Trophoblast cell (in vitro differentiated cells and primary cell): ENCODE measurements at places on chromosomes 12 and 14.

DNA sequence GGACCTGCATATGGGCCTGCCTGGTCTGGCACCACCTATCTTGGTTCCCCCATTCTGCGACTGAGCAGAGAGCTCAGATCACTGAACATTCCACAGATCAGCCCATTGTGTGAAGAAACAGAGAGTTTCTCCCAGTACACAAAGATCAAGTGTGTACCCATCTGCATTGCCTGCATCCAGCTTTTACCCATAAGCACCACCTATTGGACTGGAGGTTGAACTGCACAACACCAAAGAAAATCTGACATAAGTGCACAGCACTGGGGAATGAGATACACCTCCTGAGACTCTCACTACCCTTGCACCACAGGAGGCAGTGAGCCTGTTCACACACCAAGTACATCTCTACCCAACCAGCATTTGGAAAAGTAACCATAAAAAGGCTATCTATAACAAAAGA, 362.6 kb upstream of the CLEC14A start:
- DNase-seq, result no peak

- no peak for DNase-seq
These were observed 842.1 kb downstream of the AACS start for GRCh38 chr12:125907351-125907750.

DNA sequence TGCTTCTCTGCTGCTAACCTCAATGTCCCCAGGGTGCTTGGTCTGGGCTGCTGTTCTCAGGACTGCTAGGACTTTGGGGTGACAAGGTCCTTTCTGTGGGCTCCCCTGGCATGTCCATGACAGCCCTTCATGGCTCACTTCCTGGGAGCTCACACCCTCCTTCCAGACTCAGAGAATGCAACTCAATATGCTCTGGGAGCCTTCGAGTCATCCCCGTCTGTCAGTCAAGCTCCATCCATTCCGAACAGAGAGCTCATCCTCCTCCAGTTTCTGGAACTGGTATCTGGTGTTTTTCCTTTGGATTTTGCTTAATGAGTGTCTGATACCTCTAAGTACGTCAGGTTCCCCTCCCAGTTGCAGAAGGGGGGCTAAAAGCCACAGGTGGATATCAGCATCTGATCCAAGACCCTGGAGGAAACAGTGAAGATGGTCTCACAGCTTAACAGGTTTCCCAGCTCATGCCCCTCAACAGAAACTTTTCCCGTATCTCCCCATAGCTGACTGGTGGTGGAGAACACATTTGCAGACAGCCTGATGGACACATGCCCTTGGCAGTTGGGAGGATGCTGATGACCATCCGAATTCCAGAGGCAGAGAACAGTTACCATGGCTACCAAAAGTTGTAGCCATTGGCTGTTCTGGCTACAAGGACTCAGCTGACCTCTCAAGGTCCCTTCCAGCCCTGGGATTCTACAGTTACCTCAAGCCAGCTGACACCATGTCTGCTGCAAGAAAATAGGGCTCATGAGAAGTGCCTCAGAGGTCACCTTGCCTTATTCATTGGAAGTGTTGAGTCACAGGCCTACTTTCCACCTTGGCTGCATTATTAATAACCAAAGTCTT, 9.5 kb upstream of the RAB35 start:
- peak; percentile 31 for DNase-seq

GRCh38 chr14:60064491-60065072, 27.1 kb upstream of the PCNX4 start:
- no peak for DNase-seq

- no peak for DNase-seq
These were observed 587.1 kb upstream of the ATXN7L3B start for GRCh38 chr12:73950507-73950906.

GRCh38 chr12:109446-109845, 42.9 kb downstream of the IQSEC3 start:
- DNase-seq, result no peak

- DNase-seq, result peak; percentile 8
These were observed 31.3 kb upstream of the VSX2 start for GRCh38 chr14:74207943-74208342.

DNA sequence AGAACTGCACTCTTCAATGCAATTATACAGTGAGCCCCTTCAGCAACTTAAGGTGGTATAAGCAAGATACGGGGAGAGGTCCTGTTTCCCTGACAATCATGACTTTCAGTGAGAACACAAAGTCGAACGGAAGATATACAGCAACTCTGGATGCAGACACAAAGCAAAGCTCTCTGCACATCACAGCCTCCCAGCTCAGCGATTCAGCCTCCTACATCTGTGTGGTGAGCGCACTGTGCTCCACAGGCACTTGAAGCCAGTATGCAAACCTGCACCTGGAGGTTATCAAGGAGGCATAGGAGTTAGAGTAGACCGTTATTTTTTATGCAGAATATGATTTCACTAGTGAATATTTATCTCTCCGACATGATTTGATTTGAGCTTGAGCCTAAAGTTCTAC, 152.2 kb upstream of the OR4E1 start:
- DNase-seq, result no peak

DNA sequence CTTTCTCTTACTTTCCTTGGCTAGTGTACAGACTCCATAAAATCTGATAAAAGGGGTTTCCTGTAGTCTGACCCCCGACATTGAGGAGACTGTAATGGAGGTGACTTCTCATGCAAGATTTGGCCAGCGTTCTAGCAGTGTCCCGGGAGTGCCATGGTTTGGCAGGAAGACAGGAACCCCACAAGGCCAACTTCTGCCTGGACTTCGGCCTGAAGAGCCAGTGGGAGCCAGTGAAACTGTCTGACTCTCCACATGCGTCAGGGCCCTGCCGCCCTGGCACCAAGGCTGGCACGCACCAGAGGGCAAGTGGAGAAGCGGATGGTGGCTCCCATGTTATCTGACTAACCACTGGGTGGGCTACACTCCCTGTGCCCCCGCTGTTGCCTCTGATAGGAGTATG, 70.5 kb downstream of the TMEM260 start:
- DNase-seq, result no peak
